Spleen (tissue), 13 donors: ENCODE measurements at places on chromosomes 6 and 20. TPM values are rescaled to one million over a fixed set of nuclear protein-coding genes. Genes with fewer than 3 reads are reported as not detected.

GRCh38 chr20:43976547-43976946, 61.9 kb downstream of the TOX2 start:
- H3K27ac ChIP-seq, result no peak overlapping the region
- no peaks in the 10 kb centered on the region for H3K4me1 ChIP-seq
- no peak overlapping the region for H3K4me3 ChIP-seq
- DNase-seq, result no peak
- H3K36me3 ChIP-seq, result no peaks in the 10 kb centered on the region

EGFL8 gene
- total RNA-seq, result 9.9 TPM

- H3K27me3 ChIP-seq, result no peaks in the 10 kb centered on the region
- no peaks in the 10 kb centered on the region for H3K4me1 ChIP-seq
- H3K4me3 ChIP-seq, result no peak overlapping the region
- no peak overlapping the region for H3K27ac ChIP-seq
- no peak for DNase-seq
Measured at GRCh38 chr20:57557926-57558613, 2.8 kb upstream of the PCK1 start.

DNA sequence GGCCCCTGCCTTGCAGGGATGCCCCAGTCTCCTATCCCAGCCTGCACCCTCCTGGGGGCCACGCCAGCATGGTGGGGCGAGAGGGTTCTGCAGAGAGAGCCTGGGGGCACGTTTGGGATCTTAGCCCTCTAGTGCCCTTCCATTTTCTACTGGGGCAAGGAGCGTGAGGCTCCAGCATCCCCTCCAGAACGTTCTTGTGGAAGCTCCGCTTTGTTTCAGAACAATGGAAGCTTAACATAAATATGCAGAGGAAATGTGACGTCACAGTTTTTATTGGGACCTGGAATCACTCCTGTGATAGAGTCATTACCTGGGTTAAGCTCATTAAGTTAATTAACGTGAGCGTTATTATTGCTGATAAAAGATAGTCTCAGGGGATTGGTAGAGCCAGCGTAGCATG, 19.6 kb downstream of the BHLHE23 start:
- DNase-seq, result no peak
- no peaks in the 10 kb centered on the region for H3K36me3 ChIP-seq
- no peak overlapping the region for H3K27ac ChIP-seq
- H3K4me1 ChIP-seq, result peaks cover 4% of the 10 kb centered on the region

DNA sequence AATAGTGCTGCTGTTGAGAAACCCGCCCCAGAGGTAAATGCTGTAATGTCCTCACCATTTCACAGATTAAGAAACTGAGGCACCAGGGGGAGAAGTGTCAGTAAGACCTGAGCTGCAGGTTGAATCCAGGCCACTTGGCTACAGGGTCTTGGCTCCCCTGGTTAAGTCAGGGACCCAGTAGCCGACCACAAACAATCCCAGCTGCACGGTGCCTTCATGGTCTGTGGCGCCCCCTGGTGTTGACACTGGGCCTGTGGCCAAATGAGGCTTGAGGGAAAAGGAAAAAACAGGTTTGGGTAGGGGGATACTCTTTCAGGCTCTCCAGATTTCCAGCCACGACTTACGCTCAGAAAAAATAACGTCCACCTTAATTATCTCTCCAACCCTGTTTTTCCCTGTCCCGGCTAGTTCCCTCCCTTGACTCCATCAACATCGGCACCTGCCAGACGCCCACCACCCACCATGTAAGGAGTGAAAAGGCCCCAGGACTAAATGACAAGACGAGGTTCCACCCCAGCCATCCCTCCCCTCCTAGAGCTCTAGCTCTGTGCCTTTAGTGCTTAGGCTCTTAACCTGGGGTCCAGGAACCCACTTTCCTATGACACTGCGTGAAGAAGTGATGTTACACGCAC, 47.7 kb upstream of the POLR1H start:
- no peaks in the 10 kb centered on the region for H3K27me3 ChIP-seq
- no peak overlapping the region for H3K27ac ChIP-seq
- H3K36me3 ChIP-seq, result no peaks in the 10 kb centered on the region

DNA sequence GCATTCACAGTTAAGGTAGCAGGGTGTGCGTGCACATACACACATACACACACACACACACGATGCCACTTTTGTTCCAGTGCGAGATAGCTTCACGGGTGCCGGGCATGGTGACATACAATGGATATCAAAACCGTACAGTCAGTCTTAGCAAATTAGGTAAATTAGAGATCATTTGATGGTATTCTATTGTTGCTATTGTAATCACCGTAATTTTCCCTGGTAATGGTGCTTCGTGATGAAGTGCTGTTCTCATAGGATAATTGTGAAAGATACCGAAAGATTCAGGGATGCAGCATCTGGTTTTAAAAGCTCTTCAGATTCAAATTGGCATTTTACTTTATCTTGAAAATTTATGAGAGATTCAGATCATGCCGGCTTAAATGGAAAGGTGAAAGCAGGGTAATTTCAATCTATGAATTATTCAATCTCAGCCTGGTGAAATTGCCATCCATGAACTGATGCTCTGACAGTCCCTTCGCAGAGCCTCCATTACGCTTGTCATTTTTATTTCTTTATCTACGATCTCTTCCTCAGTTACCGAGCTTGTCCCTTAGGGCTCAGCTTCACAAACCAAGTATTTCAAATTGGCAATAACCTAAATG, 71.3 kb upstream of the SOX4 start:
- H3K36me3 ChIP-seq, result no peaks in the 10 kb centered on the region
- no peaks in the 10 kb centered on the region for H3K27me3 ChIP-seq
- H3K4me3 ChIP-seq, result no peak overlapping the region
- no peaks in the 10 kb centered on the region for H3K4me1 ChIP-seq
